Stimulated activated CD8-positive, alpha-beta memory T cell treated with anti-CD3 and anti-CD28 coated beads, Interleukin-2, amount 100 ng/mL, for 1 hour (primary cell): ENCODE measurements at places on chromosomes 12 and 14.

GRCh38 chr12:78208092-78208491 is 377.4 kb downstream of the NAV3 start:
- DNase-seq, result no peak

- DNase-seq, result no peak
These were observed 29.7 kb downstream of the CHGA start for GRCh38 chr14:92952481-92953298.

GRCh38 chr12:32179011-32179395 is 72.4 kb downstream of the BICD1 start:
- DNase-seq, result no peak

- no peak for DNase-seq
These were observed 13.9 kb upstream of the KRR1 start for GRCh38 chr12:75525263-75525662.

DNA sequence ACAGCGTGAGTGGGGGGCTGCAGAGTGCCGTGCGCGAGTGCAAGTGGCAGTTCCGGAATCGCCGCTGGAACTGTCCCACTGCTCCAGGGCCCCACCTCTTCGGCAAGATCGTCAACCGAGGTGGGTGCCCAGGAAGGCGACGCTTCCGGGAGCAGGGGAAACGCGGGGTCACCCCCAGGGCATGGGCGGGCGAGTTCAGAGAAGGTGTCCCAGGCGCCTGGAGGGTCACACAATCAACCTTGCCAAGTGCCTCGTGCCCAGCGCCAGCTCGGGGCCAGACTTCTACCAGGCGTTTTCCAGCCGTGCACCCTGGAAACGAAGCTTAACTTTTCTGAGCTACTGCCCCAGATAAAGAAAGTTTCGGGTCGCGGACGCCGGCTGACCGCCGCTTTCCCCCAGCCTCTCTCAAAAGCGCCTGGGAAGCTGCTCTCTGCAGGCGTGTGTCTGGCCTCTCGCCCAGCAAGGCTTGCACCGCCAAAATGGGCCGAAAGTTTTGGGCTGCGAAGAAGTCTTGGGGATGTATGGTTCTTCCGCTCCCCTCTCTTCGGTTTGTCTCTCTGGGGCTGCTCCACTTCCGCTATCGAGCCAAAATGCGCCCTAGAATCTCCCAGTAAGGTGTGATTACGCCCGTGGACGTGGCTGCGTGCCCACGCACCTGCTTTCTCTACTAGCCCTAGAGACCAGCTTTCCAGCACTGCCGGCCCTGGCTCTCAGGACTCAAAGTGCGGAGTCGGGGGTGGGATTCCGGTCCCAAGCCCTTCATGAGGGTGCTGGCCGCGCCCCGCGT is 1.7 kb downstream of the WNT1 start:
- DNase-seq, result no peak

DNA sequence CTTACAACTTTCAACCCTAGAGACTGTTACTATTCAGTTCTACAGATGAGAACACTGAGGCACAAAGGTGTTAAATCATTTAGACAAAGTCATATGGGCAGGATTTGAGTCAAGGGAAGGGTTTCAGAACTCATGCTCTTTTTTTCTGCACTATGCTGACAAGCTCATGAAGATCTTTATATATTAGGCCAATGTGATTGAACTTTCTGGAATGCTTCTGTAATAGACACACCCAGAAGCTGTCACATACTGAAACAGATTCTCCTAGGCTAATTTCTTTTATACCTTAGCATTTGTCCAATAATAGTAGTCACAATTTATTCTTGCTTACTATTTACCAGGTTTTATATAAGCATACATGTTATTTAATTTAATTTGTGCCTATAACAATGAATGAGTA is 164.0 kb downstream of the ALG10B start:
- no peak for DNase-seq

DNA sequence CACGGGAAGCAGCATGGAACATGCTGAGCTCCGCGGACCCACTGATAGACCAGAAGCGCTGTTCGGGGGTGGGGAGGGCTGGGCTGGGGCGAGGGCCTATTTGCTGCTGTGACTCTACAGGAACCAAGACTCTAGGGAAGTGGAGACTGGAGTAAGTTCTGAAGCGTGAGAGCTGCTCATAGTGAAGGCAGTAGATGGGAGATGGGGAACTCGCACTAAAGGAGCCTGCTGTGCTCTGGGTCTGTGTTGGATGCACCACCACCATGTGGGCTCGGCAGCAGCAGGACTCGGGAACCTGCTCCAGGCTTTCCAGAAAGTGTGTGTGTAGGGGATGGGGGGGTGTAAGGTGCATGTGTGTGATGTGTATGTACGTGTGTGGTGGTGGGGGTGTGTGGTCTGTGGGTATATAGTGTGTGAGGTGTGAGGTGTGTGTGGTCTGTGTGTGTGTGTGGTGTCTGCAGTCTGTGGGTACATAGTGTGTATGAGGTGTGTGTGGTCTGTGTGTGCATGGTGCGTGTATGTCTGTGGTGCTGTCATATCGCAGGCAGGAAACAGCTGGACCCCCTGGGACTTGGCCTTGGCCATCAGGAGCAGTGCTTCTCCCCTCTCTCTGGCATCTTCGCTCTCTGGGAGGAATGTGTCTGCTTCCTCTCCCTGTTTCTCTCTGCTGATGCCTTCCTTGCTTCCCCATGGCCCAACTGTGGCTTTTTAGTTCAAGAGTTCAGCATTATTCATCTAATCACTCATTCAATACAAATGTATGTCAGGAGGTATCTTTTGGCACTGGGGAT is 378.9 kb downstream of the FUT8 start:
- DNase-seq, result no peak

- no peak for DNase-seq
These were observed 96.4 kb upstream of the SOX5 start for GRCh38 chr12:24045816-24046257.

- DNase-seq, result no peak
These were observed 325.4 kb upstream of the SEL1L start for GRCh38 chr14:81859046-81859445.

DNA sequence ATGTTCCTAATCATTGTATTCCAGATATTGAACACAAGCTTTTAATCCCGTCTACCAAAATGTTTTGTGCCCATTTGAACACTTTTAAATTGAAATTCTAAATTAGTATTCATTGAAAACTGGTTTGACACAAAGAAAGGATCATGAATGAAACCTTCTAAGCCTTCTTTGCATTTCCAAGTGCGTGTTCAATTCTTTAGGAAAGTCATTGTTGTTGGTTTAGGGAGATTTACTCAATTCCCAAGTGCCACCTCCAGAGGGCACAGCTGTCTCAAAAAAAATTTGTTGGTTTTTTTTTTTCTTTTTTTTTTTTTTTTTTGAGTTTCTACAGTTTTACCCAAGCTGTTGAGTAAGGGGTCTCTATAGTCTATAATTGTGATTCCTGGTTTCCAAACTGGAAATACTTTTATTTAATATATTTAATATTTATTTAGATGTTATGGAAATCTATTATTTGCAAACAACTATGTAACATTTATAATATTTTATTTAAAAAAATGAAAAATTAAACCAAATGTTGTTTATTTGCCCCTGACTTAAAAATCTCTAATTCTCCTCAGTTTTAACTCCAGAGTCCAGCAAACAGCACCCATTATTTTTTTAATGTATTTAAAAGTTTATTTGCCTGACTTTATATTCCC is 79.9 kb downstream of the NEDD1 start:
- DNase-seq, result no peak

DNA sequence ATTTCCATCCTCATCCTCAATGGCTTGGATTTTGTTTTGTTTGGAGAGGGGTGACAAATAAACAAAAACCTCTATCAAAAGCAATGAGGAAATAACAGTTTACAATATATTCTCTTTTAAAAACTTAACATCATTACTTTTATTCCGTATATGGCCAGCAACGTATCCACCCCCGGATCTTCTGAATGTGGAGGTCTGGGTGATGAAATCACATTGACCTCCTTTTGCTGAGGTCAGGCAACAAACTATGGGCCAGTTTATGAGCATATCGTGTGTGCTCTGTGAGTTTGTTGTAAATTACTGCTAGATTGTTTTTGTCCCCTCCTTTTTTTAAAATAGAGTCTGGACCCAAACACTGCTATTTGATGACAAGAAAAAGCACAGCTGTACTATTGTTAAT is 178.1 kb downstream of the BCAT1 start:
- no peak for DNase-seq

DNA sequence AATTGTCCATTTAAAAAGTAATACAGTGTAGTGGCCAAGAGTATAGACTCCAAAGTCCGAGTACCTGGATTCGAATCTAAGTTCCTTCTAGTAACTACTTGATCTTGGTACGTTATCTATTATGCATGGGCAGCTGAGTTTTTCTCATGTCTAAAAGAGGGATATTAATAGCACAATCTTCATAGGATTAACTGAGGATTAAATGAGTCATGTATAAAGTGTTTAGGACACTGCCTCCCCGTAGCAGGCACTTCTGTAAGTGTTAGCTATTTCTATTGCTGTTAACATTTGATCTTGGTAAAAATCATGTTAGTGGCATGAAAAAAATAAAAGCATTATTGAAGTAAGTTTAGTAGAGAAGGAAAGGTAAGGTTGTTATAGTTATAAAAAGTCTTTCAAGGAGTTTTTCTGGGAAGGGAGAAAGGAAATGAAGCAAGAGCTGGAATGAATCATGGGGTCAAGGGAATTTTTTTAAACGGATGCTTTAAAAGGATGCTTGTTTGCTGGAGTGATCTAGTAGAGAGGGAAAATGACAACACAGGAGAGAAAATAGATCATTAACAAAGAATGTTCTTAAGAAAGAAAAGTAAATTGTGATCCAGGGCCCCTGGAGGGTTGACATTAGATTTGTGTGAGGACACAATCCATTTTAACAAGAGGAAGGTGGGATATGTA is 502.2 kb upstream of the USP15 start:
- DNase-seq, result no peak

GRCh38 chr12:127820271-127820670 is 446.7 kb upstream of the TMEM132C start:
- no peak for DNase-seq

DNA sequence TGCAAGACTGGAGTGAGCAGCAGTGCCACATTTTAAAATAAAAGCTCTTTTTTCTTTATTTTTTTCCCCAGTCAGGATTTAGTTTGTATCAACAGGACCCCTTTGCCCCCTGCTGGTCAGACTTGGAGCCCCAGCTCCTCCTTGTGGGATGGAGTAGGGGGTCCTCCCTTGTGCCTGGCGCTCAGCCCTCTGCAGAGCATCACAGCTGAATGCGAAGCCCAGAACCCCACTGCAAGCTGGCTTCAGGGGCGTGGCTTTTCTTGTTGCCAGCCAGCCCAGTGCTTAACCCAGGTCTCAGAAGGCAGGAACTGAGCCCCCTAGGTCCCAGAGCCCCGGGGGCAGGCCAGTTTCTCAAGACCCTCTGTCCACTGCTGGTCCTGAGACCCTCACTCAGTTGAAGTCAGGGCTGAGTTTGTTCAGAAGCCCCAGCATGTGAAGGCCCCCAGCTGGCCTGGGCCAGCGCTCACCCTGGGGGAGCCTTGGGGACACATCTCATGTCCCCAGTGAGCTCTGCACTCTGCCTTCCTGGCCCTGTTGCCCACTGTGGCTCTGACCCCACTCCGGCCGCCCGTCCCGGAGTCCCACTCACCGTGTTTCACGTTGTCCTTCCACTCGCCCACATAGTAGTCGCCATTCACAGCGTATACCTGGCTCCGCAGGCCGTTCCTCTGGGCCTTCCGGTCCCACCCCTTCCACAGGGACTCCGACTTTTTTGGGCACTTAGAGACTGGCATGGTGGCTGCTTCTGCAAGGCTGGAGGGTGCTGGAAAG is 519 bp downstream of the MORN3 start:
- DNase-seq, result no peak

DNA sequence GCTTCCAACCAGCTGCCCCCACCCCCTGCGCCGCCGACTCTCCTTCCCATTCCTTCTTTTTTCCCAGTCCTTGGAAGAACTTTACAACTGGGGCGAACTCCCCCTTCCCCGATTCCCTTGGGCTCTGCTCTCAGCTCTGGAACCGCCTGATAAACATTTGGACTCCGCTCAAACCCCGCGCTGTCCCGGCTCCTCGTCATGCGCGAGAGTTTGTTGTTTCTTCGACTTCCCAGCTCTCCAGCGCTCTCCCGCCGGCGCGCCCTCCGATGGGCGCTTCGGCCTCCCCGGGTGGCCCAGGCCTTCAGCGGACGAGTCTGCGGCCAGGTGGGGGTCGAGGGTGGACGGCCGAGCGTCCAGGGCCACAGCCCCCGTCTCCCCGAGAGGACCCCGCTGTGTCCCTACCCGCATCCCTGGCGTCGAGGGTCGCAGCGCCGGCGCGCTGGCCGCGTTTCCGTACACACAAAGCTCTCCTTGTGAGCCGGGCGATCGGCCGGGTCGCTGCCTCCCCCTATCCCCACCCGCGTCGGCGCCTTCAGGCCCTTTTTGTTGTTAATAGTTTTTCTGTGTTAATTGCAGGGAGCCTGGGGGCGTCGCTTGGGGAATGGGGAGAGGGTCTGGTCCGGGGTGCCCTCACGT is 847 bp downstream of the MMP14 start:
- DNase-seq, result no peak

DNA sequence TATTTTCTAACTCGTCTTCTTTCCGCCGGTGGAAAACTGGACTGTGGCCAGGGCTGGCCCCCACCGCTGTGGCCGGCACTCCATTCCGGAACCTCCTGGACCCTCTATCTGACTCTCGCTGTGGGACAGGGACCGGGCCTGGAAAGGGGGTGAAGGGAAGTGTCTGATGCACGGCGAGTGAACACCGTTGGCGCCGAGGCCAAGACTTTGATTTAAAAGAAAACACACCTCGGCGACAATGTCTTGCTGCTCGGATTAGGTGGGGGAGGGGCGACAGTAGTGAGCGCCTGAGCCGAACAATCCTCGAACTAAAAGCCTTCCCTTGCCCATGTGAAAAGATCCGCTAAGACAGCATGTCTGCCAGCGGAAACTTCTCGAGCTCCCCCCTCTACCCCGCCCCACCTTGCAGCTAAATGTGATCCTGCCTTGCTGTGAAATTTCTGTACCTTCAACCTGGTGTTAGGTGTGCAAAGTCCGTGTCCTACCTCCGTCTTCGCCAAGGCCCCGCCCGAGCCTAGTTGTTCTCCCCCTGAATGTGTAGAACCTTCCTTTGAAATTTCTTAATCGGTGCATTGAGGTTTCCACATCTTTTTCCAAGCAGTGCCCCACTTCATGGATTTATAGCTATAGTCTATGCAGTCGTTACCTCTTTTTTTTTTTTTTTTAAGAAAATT is 862 bp upstream of the HOTAIR start:
- no peak for DNase-seq
